Adrenal gland (tissue), 19 donors: ENCODE measurements at places on chromosomes 16 and 17. TPM values are rescaled to one million over a fixed set of nuclear protein-coding genes. Genes with fewer than 3 reads are reported as not detected.

DNA sequence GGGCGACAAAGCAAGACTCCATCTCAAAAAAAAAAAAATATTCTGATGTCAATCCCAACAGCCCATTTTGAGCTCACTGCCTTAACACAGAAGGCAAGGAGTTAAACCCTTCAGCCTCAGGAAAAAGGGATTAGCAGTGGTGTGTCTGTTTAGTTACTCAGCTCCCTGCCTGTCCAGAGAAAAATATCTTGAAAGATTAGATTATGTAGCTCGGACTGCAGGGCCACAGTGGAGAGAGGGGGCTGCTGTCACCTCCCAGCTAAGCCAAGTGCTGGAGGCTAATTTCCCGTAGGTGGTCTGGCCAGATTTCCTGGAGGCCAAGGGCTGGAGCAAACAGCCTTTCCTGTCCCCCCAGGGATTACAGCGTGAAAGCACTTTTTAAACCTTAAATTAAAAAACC lies 50.3 kb downstream of the C16orf95 start:
- H3K4me1 ChIP-seq, result no peaks in the 10 kb centered on the region
- no peaks in the 10 kb centered on the region for H3K27me3 ChIP-seq
- no peak for DNase-seq
- H3K4me3 ChIP-seq, result no peak overlapping the region

- no peaks in the 10 kb centered on the region for H3K27me3 ChIP-seq
- no peak overlapping the region for H3K4me3 ChIP-seq
- H3K27ac ChIP-seq, result no peak overlapping the region
- no peak for DNase-seq
- H3K36me3 ChIP-seq, result no peaks in the 10 kb centered on the region
Measured at GRCh38 chr16:72042157-72042660, 12.1 kb upstream of the HP start.

DNA sequence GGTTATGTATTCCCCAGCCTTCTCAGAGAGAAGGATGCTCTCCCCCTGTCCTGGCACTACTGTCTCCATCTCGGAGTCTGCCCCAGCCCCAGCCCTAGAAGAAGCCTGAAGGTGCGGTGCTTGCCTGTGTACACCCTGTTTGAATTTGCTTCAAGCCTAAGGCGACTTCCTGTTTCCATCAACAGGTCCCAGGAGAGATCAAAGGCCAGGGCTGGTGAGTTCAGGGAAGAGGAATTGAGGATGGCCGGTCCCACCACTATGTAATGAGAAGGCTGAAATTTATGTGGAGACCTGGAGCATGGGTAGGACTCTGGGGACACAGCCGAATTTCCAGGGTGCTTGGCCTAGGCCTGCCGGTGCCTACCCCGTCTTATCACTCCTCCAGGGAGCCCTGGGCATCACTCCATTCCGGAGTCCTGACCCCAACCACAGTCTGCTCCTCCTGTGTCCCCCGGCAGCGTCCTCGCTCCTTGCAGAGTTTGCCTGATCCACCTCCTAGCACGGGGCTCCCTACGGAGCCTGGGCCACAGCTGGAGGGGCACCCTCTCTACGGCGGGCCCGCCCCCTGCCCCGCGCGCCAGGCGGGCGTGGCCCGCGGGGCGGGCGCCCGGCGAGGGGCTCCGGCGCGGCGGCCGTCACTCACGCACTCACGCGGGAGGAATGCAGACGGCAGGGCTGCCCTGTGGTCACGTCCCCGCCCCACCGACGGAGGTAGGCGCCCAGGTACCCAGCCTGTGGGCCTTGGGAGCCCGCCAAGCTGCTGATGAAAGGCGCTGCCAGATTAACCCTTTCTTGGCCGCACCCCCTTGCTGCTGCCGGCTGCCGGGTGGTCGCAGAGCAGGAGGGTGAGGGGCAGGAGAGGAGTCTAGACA lies 53.8 kb upstream of the TAC4 start:
- no peaks in the 10 kb centered on the region for H3K36me3 ChIP-seq
- peaks cover 39% of the 10 kb centered on the region for H3K27me3 ChIP-seq

GRCh38 chr17:7133424-7133823 lies 18.8 kb upstream of the ASGR2 start:
- no peaks in the 10 kb centered on the region for H3K36me3 ChIP-seq
- no peak overlapping the region for H3K4me3 ChIP-seq
- no peak overlapping the region for H3K27ac ChIP-seq
- peaks cover 8% of the 10 kb centered on the region for H3K27me3 ChIP-seq

Gene ATP2A3
- polyA plus RNA-seq, result 26.1 TPM

GRCh38 chr17:18190628-18191235 lies 7.1 kb downstream of the ALKBH5 start:
- H3K4me3 ChIP-seq, result no peak overlapping the region
- H3K27me3 ChIP-seq, result no peaks in the 10 kb centered on the region
- peaks cover 62% of the 10 kb centered on the region for H3K4me1 ChIP-seq
- no peak overlapping the region for H3K27ac ChIP-seq
- no peak for DNase-seq

- no peak for DNase-seq
- H3K36me3 ChIP-seq, result no peaks in the 10 kb centered on the region
- no peaks in the 10 kb centered on the region for H3K4me1 ChIP-seq
- no peak overlapping the region for H3K27ac ChIP-seq
- no peaks in the 10 kb centered on the region for H3K27me3 ChIP-seq
Measured at GRCh38 chr17:76940738-76941350, 72.6 kb downstream of the MGAT5B start.

DNA sequence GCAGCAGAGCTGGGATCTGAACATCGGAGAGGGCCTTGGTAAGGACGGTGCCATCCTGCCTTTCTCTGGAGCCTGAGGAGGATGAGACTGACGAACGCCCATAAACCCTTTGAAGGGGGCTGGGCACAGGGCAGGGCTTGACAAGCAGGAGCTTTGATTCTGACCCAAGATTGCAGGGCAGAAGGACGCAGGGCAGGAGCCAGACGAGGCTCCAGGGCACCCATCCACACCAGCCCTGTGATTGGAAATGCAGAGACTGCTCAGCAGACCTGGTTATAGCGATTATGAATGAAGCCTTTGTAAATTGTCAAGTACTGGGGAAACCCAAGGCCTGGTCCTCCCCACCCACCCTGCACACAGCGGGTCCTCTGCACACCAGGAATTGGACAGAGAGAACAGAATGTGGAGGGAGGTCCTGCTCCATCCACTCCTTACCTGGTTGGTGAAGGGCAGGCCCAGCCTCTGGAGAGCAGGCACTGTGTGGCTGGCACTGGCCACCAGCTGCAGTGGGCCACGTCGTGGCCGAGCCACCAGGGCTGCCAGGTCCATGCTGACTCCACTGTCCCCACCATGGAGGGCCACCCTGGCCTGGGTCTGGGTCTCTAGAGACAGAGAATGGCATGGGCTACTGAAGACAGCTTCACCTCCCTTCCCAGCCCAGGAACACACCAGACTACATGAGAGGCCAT lies 68.8 kb downstream of the RMI2 start:
- H3K36me3 ChIP-seq, result no peaks in the 10 kb centered on the region
- H3K27me3 ChIP-seq, result no peaks in the 10 kb centered on the region
- DNase-seq, result no peak
- H3K4me1 ChIP-seq, result no peaks in the 10 kb centered on the region

GRCh38 chr16:75433732-75434413 lies 570 bp upstream of the CFDP1 start:
- H3K36me3 ChIP-seq, result no peaks in the 10 kb centered on the region
- H3K4me1 ChIP-seq, result peaks cover 19% of the 10 kb centered on the region
- H3K4me3 ChIP-seq, result peak overlapping the region; percentile 52
- DNase-seq, result peak; percentile 78
- H3K27ac ChIP-seq, result peak overlapping the region; percentile 98
- no peaks in the 10 kb centered on the region for H3K27me3 ChIP-seq

GRCh38 chr16:56977216-56977615 lies 12.1 kb upstream of the NLRC5 start:
- no peak for DNase-seq
- no peak overlapping the region for H3K27ac ChIP-seq

- H3K27me3 ChIP-seq, result no peaks in the 10 kb centered on the region
- H3K4me3 ChIP-seq, result no peak overlapping the region
- no peaks in the 10 kb centered on the region for H3K36me3 ChIP-seq
- no peaks in the 10 kb centered on the region for H3K4me1 ChIP-seq
- DNase-seq, result no peak
Measured at GRCh38 chr17:5209396-5209795, 17.7 kb upstream of the ZNF594 start.

DNA sequence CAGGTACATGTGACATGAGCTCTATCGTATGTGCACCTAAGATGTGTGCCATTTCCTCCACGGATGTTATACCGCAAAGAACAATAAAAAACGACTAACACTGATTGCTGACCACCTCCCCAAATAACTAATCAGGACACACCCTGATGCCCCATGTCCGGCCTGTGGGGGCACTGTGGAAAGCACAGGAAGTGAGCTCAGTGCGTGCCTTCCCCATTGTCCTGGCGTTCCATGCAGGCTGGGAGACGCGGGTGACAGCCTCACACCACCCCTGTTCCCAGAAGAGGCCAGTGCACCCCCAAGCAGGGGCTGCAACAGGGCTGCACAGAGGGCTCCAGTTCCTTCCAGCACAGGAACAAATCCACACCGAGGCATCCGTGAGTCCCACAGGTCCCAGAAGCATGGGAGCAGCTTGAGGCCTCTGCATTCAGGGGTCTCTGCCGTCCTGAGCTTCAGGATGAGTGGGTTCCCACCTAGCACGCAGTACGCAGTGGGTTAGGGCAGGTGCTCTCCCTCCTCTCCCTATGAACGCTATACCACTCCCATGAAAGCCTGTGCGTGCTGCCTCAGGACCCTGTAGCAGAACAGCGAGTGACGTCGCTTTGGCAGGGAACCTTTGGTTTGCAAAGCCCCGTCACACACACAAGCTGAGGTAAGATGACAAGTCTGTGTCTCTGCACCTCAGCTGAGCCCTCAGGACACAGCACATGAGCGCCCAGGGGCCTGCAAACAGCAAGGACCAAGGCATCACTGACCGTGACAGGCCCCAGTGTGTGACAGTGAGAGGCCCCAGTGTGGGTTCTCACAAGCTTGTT lies 117.7 kb downstream of the ZNF778 start:
- no peak for DNase-seq
- no peaks in the 10 kb centered on the region for H3K27me3 ChIP-seq
- H3K36me3 ChIP-seq, result no peaks in the 10 kb centered on the region
- no peak overlapping the region for H3K27ac ChIP-seq

GRCh38 chr16:11326084-11326736 lies 19.0 kb upstream of the RMI2 start:
- no peak overlapping the region for H3K4me3 ChIP-seq
- DNase-seq, result no peak
- no peaks in the 10 kb centered on the region for H3K36me3 ChIP-seq
- no peaks in the 10 kb centered on the region for H3K27me3 ChIP-seq
- no peak overlapping the region for H3K27ac ChIP-seq

Gene FBXO39
- polyA plus RNA-seq, result 0.48 TPM

DNA sequence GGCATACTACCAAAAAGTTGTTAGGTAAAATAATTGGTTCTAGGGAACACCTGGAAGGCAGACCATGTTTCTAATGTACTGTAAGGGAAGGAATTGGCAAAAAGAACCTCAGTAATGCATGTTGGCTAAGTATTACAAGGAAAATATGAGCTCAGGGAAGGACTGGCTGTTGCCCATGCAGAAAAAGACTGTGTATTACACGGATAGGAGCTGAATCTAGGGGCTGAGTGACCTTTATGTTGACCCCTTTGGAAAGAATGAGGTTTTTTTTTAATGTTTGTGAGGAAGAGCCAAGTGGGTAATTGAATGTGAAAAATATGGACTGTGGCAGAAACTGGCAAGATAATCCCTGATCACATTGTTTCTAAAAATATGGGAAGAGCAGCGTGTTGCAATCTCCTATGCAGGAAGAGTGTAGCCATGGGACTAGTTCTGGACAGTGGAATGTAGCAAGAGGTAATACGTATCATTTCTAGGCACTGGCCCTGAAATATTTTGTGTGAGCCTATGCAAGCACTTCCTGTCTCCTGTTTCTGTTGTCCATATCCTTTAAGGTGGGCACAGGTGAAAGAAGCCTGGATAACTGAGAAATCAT lies 95.1 kb upstream of the CNTNAP4 start:
- no peak overlapping the region for H3K4me3 ChIP-seq
- no peak overlapping the region for H3K27ac ChIP-seq

Gene GNGT2
- 6.5 TPM for polyA plus RNA-seq

Gene TNFSF12
- 70.8 TPM for polyA plus RNA-seq

Gene PITPNM3
- 9.3 TPM for polyA plus RNA-seq

DNA sequence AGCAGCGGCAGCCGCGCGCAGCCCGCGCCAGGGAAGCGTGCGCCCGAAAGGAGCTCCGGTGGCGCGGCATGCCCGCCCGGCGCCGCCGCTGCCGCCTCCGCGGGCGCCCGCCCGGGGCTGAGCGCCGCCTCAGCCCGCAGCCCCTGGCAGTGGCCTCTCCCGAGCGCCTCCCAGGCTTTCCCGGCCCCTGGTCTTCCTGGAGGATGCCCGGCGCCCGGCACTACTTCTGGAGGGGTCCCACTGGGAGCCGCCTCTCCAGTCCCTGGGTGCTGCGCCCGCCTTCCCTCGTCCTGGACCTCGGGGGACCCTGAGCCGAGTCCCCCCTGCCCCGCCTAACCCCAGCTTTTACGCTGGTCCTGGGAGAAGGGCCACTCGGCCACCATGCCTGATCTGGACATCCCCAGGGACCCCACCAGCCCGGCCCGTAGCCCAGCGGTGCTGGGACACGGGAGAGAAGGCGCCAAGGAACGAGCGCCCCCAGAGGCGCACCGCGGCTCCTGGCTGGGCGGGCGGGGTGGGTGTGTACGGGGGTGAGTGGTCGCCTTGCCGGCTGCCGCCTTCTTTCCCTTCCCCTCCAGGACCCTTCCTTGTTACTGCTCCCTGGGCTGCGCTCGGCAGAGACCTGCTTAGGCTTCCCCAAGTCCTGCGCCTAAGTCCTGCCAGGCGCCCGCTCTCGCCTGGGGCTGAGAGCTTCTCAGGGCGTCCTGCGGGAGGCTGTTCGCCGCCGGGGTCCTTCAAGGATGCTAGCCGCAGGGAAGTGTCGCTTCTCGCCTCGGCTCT lies 704 bp downstream of the ASIC2 start:
- no peaks in the 10 kb centered on the region for H3K36me3 ChIP-seq
- H3K27ac ChIP-seq, result no peak overlapping the region
- H3K4me3 ChIP-seq, result peak overlapping the region; percentile 22

Gene RASD1
- polyA plus RNA-seq, result 56.7 TPM

DNA sequence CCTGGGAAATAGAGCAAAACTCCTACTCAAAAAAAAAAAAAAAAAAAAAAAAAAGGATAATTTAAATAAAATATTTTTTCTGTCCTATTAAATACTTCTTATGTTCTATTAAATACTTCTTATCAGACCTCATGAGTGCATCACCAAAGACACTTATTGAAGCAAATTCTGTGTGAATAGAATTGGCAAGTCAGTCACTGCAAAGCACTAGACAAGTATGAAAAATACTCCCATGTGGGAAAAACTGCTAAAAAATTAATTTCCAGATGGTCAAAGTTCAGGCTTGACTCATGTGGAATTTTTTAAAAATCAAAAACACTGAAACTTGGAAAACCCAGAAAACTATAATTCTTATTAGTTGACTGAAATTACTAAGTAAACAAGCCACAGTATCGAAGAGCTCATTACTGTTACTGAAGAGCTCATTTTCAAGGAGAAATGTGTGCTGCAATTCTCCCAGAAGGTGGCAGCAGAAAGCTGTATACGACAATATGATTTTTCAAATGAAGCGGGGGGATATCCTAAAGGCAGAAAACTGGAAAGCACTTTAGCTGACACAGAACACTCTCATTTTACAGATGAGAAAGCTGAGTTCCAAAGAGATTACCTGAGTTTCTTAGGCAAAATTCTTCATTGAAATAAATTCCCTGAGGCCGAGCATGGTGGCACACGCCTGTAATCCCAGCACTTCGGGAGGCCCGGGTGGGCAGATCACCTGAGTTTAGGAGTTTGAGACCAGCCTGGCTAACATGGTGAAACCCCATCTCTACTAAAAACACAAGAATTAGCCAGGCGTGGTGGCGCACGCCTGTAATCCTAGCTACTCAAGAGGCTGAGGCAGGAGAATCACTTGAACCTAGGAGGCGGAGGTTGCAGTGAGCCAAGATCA lies 15.9 kb upstream of the FBXO47 start:
- H3K27me3 ChIP-seq, result no peaks in the 10 kb centered on the region
- H3K4me3 ChIP-seq, result no peak overlapping the region
- no peak overlapping the region for H3K27ac ChIP-seq
- H3K36me3 ChIP-seq, result no peaks in the 10 kb centered on the region
- no peak for DNase-seq
